Thoracic aorta endothelial cell (primary cell): ENCODE measurements at places on chromosomes 16 and 17. TPM values are rescaled to one million over a fixed set of nuclear protein-coding genes. Genes with fewer than 3 reads are reported as not detected.

EVI2A gene
- total RNA-seq, result 0.80 and 1.3 TPM in 2 replicates

KRTAP3-3 gene
- total RNA-seq, result not detected in 2 replicates

WNT3 gene
- 0.93 and 2.6 TPM in 2 replicates for total RNA-seq

SLC4A1 gene
- total RNA-seq, result not detected in 2 replicates

ESRP2 gene
- 0.36 and 0.53 TPM in 2 replicates for total RNA-seq

IL17C gene
- not detected in 2 replicates for total RNA-seq
